ENCODE measurements at places on chromosomes 3 and 15.

DNA sequence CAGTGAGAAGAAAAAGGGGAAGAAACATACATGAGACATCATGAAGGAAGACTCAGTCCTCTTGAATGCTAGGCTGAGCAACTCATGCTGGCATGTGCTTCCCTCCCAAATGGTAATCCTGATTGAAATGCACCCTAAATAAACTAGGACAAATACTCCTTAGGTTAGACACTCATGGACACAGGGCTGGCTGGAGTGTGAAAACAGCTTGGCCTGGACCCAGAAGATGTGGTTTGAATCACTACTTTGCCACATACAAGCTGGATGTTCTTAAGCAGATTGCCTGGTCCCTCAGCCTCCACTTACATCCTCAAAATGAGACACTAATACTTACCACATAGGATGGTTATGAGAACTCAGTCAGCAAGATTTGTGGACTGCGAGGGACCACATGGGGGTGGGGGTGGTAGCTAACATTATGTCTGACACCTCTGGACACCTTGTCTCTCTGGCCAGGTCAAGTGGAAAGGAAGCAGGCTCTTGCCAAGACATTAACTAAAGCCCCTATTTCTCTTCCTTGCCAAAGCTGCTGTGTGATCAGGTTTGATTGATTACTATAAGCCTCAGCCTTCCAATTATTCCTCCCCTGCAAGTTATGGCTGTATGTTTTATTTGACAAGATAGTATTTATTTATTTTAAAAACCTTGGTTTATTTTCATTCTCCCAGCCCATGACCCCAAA is 138.9 kb upstream of the SLC7A14 start:
- DNase-seq: peak; percentile 33

DNA sequence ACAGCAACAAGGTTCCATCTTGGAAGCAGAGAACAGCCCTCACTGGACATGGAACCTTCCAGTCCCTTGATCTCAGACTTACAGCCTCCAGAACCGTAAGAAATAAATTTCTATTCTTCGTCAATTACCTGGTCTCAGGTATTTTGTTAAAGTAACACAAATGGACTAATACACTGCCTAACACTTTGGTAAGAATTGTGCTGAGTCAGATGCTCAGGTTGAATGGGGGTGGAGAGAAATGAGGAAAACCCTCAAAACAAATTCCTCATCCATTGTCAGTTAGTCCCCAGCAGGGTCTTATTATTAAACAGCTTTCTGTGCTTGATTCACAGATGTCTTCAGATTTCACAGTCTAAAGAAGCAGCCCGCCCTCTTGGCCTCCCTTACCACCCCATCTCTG is 306.2 kb upstream of the SLCO3A1 start:
- no peak for DNase-seq

DNA sequence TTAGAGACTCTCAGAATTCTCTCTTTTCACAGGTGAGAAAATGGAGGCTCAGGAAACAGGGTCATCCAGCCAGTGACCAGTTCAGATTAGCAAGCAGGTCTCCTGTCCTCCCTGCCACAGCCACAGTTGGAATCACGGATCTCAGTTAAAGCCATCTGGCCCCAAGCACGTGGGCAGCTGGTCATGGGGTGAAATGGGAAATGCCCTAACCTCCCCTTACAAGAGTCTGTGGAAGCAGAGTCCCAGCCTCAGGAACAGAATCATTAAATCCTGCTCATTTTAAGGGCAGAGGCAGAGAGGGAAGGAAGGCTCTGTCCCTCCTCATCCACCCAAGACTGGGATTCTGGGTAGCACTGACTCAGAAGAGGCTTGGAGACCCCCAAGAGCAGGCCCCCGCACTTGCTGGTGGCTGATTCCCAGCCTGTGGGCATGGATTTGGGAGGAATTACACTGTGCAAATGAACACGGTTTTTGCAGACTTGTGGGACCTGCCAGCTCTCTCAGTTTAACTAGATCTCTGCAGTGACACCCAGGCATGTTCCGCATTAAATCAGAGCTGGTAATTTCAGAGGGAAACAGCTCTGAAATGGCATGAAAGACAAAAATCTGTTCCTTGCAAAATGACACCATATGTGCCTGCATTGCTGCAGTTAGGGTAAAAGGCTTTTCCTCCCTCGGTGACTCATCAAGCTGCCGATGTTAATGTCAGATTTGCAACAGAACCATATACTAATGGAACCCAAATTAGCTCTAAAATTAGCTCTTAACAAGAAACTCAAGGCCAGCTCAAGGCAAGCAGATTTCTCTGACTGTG is 89.0 kb downstream of the BDH1 start:
- DNase-seq: no peak

- no peak for DNase-seq
Observed at GRCh38 chr3:5069627-5070026, 52.5 kb upstream of the ARL8B start.

All from heart left ventricle (tissue), 16 donors.